ENCODE measurements at places on chromosomes 16 and 17.
A peak's percentile ranks its signal among the peaks of the same experiment; 100 is the strongest.

GRCh38 chr16:76195056-76195455 lies 82.1 kb upstream of the CNTNAP4 start:
- no peak for DNase-seq

DNA sequence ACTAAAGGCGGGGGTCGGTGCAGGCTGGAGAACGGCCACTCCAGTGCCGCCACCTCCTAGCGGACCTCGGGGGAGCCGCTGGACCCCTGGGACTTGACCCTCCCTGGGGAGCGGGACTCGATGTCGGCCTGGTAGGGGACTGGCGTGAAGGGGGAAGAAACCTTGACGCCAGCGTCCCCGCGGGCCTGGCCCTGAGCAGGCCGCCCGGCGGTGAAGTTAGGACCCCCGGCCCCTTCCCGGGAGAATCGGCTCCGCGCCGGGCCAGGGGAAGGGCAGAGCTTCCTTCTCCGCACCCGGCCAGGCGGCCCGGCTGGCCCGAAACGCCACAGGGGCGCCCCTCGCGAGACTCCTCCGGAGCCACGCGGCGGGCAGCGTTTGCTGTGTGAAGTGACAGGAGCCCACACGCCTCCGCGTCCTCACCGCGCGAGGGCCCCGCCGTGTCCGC lies 389 bp downstream of the DUS1L start:
- no peak for DNase-seq

- DNase-seq: no peak
Observed at GRCh38 chr17:65130832-65131231, 6.3 kb upstream of the RGS9 start.

DNA sequence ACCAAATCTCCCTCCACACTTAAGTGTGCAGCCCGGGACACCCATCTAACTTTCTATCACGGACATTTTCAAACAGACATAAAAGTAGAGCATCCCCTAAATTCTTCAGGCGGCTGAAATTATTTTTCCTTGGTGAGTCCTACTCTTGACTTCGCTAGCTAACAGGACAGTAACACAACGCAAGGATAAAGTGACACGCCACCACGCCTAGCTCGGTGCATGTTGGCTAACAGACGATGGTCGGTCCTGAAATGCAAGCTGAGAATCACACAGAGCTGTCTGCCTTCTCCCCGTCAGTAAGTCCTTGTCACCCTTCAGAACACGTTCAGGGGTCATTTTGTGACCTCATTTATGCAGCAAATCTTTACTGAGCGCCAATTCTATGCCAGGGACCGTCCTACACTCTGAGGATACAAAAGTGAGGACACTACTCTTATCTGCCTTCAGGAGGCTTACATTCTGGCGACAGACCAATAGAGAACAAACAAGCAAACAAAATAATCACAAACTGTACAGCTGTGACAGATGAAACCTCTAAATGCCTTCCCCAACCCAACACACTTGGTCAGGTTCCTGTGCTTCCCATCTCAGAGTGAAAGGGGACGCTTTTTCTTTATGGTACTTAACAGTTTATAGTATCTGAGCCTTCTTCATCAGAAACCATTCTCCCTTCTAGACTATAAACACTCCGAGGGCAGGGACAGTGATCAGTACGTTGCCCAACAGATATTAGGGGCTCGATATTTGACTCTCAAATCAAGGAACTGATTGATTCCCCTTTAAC lies 1.3 kb downstream of the NTAN1 start:
- DNase-seq: no peak

GRCh38 chr17:80063830-80064585 lies 27.6 kb downstream of the CCDC40 start:
- no peak for DNase-seq

DNA sequence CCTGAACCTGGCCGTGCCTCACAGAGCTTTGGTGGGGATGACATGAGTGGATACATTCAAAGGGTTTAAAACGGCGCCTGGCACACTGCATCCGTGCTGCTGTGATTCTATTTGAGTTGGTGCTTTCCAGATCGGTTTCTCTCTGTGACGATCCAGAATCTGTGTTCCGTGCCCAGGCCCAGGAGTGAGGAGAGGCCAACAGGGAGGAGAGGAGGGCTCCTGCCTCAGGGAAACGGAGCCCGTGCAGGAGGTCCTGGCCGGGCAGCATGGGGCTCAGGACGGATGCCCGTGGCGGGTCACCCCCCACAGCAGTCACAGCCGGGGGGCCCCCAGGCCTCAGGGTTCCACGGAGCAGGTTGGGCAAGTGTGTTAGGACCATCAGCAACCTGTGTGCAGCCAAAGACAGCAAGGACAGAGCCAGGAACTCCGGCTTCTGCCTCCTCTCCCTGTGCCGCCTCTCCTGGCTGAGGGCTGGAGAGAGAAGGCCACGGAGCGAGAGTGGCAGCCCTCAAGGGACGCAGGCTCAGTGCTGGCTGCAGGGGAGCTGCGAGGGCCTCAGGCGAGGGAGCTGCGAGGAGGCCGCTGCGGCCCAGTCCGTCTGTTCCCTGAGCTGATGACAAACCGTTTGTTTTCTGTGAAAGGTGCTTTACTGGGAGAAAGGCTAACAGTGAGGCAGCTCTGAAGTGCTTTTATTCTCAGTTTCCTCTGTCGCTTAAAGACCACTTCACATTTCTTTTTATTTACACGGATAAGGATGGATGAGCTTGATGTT lies 99.3 kb downstream of the METRNL start:
- DNase-seq: no peak

- peak; percentile 39 for DNase-seq
Observed at GRCh38 chr17:79042421-79043190, 18.6 kb downstream of the C1QTNF1 start.

DNA sequence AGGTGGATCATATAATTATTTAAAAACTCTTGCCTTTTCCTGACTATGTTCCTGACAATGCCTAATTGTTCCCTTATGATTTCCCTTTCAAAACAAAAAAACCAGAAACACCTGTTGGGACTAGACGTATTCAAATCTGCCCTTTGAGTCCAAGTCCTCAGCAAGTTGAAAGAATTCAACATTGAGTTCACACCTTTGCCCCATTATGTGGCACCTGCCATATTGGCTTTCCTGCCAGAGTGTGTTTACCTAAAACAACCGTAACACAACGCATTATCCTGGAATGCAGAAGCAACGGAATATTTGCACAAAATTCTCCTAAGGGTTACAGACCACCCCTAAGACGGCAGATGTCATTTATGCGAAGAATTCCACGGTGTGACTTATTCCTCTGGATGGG lies 105.9 kb downstream of the ZFHX3 start:
- DNase-seq: no peak

GRCh38 chr17:40859536-40859935 lies 7.5 kb downstream of the KRT12 start:
- DNase-seq: no peak

DNA sequence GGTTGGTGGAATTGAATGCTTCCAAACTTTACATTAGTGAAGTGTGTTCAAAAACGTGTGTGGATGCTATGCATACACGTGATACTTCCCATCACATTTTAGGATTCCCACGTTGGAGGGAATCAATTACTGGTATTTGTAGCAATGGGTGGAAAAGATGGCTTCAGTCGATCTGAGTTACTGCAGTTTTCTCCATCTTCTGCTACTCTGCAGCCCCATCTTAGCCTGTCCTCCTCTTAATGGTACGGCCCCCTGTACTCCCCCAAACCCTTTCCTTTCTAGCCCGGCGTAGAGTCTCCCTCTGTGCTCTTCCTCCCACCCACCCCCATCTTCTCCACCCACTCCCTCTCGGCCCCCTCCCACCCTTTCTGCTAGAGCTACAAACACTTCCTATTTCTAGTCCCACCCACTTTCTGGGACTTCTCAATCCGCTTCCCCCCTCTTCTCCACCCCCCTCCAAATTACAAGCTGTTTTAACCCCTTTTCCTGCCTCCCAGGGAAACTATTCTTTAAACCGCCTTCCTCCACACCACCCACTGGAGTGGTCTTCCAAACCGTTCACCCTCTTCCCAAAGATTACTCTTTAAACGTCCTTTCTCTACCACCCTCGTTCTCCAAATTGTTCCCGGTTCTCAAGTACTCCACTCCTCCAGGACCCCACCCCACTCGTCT lies 1.1 kb downstream of the CHTF8 start:
- no peak for DNase-seq

- no peak for DNase-seq
Observed at GRCh38 chr17:2235792-2236366, 67.7 kb downstream of the SMG6 start.

DNA sequence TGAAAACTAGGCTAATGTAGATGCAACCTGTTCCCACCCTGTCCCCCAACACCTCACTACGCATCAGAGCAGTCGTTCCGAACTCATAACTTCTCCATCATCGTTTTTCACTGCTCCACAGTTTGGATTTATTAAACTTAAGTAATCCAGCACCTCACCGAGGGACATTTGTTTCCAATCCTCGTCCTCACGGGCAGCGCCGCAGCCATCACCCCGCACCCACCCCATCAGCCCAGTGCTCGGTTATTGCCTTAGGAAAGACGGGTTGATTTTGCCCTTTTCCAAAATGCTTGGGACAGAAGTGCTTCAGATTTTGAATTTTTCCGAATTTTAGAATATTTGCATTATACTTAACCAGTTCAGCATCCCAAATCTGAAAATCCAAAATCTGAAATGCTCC lies 71.0 kb upstream of the DOC2B start:
- DNase-seq: no peak

- DNase-seq: no peak
Observed at GRCh38 chr16:30977502-30977901, 7.5 kb upstream of the HSD3B7 start.

DNA sequence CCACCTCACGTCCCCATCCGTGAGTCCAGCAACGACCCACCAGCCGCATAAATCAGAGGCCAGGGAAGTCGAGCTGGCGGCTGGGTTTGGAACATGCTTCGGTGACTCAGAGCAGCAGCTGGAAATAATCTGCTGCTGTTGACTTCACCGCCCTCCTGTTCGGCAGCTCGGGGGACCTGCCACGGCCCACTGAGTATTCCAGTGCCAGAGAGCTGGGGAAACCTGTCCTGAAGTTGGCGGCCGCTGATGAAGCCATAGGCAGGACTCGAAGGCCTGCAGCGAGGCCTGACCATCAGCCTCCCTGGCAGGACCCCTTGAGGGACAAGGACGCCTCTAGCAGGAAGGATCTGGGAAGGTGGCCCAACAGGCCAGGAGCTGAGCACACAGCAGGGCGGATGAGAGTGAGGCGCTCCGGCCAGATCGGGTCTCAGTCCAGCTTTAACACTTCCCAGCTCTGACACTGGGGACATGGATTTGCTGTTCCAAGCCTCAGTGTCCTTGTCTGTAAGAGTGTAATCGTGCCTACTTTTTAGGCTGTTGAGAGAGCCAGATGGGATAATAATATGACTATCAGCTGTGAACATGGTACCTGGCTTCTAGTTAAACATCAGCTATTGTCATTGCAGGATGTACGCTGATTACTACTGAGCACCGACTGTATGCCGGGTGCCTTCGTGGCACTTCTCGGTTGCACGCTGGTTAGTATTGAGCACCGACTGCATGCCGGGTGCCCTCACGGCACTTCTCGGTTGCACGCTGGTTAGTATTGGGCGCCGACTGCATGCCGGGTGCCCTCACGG lies 50.4 kb upstream of the CIBAR2 start:
- DNase-seq: no peak

DNA sequence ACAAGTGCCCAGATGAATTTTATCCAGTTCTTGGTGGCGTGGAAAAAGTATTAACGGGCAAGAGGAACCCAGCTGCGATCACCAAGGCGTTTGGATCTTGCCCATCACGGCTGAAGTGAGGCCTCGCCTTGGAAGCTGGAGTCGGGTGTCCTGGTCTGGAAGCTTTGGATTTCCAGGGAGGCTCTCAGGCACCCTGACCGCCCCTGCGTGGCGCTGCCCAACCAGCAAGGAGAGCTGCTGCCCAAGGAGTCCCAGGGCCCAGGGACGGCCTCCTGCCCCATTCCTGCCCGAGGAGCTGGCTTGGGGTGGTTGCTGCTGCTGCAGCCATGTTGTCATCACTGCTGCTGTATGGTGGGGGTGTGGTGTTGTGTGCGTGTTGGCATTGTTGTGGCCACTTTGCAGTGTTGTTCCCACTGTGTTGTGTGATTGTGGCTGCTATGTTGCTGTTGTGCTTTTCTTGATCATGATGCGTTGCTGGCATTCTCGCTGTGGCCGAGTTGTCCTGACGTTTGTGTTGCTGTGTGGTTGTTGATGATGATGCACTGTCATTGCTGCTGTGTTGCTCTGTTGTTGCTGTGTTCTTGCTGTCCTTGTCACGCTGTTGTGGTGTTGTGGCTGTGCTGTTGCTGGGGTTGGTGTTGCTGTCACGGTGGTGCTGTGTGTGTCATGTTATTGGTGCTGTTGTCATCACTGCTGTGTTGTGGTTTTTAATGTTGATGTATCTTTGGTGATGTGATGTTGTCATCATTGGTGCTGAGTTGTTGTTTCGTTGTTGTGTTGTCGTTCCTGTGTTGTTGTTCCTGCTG lies 318.8 kb downstream of the C16orf95 start:
- DNase-seq: no peak

- DNase-seq: no peak
Observed at GRCh38 chr17:31579265-31579664, 187.8 kb downstream of the RAB11FIP4 start.

DNA sequence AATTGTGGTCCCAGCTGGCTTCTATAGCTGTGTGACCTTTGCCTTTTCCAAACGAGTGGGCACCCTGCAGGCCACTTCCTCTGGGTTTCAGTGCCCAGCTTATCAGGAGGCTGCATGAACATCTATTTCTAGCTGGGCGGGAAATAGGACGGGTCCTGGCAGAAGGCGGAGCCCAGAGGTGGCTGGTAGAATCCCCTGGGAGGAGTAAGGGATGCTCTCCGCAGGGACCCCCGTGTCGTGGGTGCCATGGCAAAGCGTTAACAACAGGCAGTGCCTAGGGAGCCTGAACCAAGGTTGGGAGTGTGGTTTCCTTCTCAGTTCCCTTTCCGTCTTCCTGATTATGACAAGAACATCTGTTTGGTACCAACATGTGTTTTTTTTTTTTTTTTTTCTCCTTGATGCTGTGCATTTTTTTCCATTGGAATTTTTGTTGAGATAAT lies 58.2 kb downstream of the PLCG2 start:
- DNase-seq: no peak

DNA sequence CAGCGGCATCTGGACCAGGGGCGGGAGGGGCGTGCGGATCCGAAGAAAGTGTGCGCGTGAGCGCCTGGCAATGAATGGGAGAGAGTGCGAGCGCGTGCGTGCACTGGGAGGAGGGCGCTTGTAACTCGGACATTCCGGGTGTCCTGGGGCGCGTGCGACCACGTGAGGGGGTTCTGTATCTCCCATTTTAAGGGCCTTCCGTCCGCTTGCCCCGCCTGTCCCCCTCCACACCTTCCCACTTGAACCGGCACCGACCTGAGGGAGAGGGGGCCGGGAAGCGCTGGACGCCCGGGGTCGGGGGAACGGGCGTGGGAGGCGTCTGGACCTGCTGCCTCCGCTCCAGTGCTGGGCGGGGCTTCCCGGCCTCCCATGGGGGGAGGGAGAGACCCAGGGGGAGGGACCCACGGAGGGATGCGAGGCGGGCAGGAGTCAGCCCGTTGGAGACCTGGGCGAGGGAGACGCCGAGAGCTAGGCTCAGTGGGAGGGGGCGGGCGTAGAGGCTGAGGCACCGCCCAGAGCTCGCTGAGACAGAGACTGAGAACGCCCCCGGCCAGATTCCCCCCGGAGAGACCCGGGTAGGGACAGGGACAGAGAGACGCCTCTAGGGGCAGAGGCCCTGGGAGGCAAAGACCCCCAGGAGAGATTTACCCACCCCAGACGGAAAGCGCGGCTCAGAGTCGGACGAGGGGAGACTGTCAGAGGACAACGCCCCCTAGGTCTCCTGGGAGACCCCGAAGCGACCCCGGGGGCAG lies at the start of gene KREMEN2:
KREMEN2 (plus strand) TSS at position 553 of the 752 bp plus-strand sequence. CDS start 246 bp downstream, outside the sequence.
- DNase-seq: no peak

Measured in stimulated activated CD8-positive, alpha-beta memory T cell treated with anti-CD3 and anti-CD28 coated beads, Interleukin-4, amount 100 ng/mL, for 1 hour (primary cell).